ENCODE measurements at places on chromosomes 4 and X.

- DNase-seq: no peak
Observed at GRCh38 chr4:3387943-3388361, 53.8 kb upstream of the HGFAC start.

GRCh38 chr4:40150932-40151331 is 45.9 kb upstream of the RHOH start:
- no peak for DNase-seq

- DNase-seq: no peak
Observed at GRCh38 chr4:141501395-141501794, 135.0 kb upstream of the IL15 start.

DNA sequence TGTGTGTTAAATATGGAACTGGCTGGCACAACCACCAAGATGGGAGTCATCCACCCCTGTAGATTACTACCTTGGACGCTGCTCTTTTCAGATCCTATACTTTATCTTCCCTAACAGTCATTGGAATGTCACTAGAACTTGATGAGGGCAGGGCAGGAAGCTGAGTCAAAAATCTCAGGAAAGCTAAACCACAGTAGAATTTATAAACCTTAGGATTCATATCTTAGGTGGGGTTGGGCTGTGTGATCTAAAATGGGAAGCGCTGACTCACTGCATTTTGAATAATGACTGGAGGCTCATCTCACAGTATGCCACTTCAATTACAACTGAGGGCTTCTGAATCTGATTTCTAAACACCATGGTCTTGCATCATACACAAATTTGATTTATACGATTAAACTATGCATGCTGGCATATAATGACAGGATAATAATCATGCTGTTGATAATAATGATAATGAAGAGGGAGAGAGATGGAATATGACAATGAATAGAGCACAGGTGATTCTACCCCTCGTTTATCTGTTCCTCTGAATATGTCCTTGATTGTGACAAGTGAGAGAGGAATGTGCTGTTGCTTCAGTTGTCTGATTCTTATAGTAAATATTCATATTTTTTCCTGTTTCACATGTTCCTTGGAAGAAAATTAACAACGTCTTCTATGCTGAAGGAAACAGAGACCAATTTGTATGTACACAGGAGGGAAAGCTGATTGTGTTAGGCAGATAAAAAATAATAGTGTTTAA is 270.3 kb upstream of the HS3ST1 start:
- DNase-seq: no peak

DNA sequence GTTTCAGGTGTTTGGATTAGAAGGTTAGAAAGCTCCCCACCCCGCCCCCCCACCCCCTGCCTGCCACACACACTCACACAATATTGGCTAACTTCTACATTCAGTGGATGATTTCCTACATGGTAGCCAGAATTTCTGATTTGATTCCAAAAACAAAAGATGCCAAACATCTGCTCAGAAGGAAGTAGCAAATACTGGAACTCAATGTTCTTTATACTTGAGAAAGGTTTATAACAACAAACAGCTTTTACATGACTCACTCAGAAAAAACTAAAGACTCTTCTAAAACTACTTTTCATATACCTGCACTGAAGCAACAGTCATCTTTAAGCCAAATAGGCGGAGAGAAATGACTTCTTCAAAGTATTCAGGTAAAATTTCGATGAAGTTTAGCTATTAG is 750.5 kb upstream of the POU3F4 start:
- DNase-seq: no peak

GRCh38 chr4:58564695-58565475 is 1454.7 kb upstream of the IGFBP7 start:
- DNase-seq: no peak

DNA sequence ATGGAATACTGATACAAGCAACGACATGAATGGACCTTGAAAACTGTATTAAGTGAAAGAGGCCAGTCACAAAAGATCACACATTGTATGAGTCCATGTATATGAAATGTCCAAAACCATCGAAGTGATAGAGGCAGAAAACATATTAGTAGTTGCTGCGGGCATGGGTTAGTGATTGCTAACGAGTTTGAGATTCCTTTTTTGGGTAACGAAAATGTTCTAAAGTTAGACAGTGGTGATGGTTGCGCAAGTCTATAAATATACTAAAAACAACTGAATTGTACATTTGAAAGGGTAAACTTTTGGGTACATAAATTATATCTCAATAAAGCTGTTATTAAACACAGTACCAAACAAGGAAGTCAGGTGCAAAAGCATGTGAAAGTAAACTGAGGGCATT is 234.5 kb downstream of the FBXW7 start:
- no peak for DNase-seq

DNA sequence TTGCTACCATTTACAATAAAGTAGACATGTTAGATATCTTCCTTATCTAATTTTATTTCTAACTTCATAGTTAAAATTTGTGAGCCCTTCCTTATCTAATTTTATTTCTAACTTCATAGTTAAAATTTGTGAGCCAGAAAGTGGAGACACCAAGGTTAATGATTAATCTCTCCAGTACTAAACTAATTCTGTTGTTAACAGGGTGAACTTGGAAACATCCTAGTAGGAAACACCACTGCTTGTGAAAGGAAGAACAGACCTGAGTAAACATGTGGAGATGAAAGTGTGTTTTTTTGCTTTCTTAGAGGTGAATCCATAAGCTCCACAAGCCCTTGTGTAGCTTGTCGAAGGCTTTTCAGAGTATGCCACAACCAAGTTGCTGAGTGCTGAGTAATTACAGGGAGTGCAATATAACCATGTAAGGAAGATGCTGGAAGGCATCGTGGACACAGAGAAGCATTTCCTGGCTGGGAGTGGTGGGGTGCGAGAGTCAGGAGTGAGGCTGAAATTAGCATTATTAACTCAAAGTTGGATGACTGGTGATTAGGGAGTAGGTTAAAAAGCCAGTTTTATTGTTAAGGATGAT is 118.6 kb upstream of the NEIL3 start:
- no peak for DNase-seq

- no peak for DNase-seq
Observed at GRCh38 chr4:166838975-166839614, 395.2 kb downstream of the SPOCK3 start.

DNA sequence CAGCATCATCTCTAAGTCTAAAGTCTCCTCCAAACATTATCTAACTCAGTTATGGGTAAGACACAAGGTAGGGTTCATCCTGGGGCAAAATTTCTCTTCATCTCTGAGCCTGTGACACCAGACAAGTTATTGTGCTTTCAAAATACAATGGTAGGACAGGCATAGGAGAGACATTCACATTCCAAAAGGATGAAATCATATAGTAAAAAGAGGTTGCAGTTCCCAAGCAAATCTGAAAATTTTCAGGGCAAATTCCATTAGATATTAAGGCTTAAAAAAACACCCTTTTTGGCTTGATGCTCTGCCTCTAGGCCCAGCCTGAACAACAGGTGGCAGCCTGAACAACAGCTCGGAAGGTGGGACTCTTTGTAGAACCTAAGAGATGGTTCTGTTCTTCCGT is 448.3 kb upstream of the SLIT2 start:
- no peak for DNase-seq

- DNase-seq: no peak
Observed at GRCh38 chr4:1030559-1030958, 19.1 kb downstream of the FGFRL1 start.

DNA sequence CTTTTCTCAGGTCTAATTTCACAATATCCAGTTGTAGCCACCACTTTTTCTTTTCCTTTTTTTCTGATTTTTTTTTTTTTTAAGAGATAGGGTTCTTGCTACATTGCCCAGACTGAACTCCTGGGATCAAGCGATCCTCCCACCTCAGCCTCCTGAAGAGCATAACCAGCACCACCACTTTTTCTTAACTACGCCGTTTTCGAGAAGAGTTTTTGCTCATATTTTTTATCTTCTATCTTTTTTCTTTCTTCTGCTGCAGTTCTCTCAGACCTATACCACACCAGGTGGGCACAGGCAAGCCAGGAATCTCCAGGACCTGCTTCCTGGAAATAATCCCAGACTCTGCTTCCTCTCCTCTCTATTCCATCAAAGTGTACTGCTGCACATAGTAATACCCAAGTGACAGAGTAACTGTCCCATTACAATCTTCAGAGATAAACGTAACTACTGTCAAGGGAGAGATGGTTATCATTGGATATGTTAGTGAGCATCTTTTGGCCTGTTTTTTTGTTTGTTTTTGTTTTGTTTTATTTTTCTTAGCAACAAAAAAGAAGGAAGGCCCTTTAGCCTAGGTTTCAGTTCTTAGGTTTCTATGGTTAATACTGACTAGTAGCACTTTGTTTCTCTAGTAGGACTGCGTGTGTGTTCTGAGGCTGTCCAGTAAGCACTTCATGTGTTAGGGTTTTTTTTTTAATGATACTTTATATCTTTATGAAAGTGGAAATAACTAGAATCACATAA is 59.2 kb upstream of the TXK start:
- no peak for DNase-seq
